ENCODE measurements at places on chromosomes 1 and 21.

- DNase-seq, result peak; percentile 30
These were observed 24.5 kb downstream of the LAMB3 start for GRCh38 chr1:209627732-209628196.

DNA sequence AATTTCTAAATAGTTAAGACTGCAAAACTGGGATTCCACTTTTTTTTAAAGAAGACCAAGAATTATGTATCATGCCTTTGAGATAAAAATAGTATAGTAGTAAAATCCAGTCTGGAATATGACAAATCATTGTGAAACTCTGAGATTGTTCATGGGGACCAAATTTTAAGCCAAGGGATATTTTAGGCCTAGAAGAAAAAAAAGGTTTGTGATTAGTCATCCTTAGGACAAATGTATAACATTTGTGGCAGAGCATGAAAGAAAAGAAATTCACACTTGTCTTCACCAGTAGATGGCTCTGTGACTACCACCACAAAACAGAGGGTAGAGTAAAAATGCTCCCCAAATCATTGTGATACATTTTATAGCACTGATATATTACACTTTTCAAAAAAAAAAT is 226.1 kb downstream of the KCTD3 start:
- DNase-seq, result no peak

- DNase-seq, result no peak
These were observed 139.0 kb downstream of the CAMTA1 start for GRCh38 chr1:6923955-6924881.

DNA sequence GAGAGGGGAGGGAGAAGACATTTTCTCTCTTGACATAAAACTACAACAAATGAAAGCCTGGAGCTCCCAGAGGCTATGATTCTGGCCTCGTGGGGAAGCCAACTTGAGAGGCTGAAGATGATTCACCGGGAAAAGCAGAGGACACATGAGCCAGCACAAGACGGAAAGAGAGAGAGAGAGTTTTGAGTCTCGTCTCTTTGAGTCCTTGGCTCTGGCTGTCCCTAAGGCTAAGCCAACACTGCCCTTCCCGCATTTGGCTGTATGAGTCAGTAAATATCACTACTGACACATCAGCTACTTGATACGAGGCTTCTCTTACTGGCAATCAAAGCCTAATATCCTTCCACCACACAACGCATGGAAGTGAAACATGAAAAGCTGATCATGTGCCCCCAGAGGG is 95.5 kb downstream of the GRIK3 start:
- DNase-seq, result no peak

DNA sequence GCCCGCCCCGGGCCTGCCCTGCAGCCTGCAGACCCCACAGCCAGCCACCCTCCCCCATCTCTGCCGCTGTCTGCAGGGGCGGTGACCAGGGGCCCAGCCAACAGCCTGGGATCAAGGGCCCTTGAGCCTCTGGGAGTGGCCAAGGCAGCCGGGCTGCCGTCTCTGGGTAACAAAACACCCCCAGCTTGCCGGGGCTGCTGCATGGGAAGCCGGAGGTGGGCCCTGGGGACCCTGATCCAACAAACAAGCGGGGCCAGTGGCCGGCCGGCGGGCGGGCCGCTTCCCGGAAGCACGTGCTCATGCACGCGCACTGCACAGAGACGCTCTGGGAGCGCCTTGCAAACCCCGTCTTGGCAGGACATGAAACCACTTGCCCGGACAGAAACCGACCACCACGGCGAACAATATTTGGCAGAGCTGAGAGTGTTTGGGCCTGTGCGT is 13.2 kb downstream of the MEGF6 start:
- DNase-seq, result no peak

GRCh38 chr1:115672224-115673009 is 30.6 kb downstream of the VANGL1 start:
- no peak for DNase-seq

DNA sequence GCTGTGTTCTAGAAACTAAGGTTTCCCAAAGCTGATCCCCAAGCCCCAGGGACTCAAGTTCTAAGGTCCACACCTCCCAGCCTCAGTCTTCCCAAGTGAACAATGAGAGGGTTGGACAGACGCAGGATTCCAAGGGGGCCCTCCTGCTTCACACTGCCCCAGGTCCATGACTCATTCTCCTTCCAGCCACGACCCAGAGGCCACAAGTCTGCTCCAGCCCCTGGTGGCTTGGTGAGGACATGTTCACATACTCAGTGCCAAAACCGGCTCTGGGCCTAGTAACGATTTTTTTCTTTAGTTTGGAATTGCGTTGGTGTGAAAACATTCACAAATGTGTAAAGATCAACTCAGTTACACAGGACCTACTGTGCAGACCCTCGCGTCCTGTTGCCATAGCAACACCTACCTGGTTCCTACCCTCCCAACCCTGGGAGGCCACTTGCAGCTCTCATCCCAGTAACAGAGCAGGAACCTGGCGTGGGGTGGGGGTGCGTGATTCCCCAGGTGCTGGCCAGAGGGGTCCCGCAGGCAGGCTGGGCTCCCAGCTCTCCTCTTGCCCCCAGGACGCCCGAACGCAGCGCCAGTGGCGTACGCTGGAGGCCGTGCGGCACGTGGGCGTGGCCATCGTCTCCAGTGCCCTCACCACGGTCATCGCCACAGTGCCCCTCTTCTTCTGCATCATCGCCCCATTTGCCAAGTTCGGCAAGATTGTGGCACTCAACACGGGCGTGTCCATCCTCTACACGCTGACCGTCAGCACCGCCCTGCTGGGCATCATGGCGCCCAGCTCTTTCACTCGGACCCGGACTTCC is 57.0 kb downstream of the DISP3 start:
- DNase-seq, result no peak

DNA sequence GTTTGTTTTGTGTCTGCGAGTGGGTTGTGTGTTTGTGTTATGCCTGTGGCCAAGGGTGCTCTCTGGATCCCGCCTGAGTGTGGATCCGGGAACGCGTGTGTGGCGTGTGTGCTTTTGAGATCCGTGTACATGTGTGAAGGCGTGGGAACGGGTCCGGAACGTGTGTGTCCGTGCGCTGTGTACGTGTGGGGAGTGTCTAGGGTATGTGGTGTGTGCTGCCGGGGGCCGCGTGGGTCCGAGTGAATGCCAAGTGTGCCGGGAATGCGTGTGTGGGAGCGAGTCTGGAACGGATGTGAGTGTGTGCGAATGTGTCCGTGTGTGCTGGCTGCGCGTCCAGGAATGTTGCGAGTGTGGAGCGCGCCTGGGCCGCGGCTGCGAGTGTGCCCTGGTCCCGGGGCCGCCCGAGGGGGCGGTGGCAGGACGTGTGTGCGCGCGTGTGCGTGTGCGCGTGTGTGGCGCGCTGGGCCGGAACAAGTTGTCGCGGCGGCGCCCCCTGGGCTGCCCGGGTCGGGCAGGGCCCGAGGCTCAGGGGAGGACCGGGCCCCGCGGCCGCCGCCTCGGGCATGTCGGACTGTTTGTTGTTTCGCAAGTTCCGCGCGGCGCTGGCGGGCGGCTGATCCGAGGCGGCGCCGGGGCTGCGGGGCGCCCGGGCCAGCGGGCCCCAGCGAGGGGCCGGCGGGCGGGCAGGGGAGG is 953 bp downstream of the PTPRU start:
- no peak for DNase-seq

DNA sequence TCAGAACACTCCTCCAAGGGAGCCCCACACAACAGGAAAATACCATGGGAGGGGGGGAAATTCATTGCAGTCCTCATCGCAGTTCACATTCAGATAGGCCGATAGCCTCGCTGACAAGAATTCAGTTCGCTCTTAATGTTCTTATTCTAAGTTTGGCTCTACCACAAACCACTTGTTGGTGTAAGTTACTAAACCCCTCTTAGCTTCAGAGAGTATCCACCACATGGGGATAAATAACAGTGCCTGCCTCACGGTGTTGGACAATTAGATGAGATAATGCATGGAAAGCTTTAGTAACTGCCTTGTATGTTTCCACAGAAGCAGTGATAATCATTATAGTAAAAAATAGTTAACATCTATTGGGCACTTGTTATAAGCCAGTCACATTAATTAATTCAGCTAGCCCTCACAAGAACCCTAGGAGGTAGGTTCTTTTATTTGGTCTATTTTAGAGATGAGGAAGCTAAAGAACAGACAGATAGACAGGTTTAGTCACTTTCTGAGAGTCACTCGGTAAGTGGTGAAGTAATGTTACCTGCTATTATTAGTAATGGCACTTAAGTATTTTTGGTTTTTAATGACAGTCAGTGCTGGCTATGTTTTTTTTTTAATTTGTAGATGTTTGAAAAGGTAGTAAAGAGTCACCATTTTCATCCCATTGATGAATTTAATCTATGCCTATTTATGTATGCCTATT is 10.1 kb downstream of the VAV3 start:
- DNase-seq, result no peak

DNA sequence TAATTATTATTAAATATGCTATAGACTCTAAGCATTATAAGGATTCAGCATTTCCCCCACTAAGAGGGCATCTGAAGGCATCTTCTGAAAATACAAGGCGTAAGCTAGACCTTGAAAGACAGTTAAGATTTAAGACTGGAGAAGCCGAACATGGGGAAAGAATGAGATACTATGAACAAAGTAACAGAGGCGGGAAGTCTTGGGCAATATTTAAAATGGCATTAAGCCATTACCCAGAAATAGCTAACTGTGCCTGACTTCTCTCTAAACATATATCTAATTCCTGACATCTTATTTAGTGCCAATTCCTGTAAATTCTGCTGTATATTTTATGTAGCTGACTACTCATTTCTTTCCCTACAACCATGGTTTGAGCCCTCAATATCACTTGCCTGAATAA is 20.9 kb downstream of the DPH5 start:
- no peak for DNase-seq

All from stimulated activated CD4-positive, alpha-beta T cell treated with anti-CD3 and anti-CD28 coated beads, TNF-alpha, amount 100 ng/mL, for 1 hour (primary cell).